Umbilical cord (tissue), 2 donors: ENCODE measurements at places on chromosomes 16 and 17. TPM values are rescaled to one million over a fixed set of nuclear protein-coding genes. Genes with fewer than 3 reads are reported as not detected.

The KRT27 gene
- total RNA-seq = not detected

The TP53TG3C gene
- total RNA-seq = not detected

The HASPIN gene
- 0.48 TPM for total RNA-seq

The LPCAT2 gene
- total RNA-seq = 47.7 TPM

The TMC5 gene
- total RNA-seq = 0.96 TPM

The KRT12 gene
- total RNA-seq = 4.6 TPM

The SLC47A1 gene
- 0.48 TPM for total RNA-seq

The TSPAN10 gene
- 0.96 TPM for total RNA-seq

The UMOD gene
- 2.6 TPM for total RNA-seq

The HOXB13 gene
- 0.72 TPM for total RNA-seq

The MAF gene
- 33.2 TPM for total RNA-seq

The KRT25 gene
- not detected for total RNA-seq

The GLP2R gene
- 3.9 TPM for total RNA-seq

The CSH1 gene
- total RNA-seq = 0.72 TPM

DNA sequence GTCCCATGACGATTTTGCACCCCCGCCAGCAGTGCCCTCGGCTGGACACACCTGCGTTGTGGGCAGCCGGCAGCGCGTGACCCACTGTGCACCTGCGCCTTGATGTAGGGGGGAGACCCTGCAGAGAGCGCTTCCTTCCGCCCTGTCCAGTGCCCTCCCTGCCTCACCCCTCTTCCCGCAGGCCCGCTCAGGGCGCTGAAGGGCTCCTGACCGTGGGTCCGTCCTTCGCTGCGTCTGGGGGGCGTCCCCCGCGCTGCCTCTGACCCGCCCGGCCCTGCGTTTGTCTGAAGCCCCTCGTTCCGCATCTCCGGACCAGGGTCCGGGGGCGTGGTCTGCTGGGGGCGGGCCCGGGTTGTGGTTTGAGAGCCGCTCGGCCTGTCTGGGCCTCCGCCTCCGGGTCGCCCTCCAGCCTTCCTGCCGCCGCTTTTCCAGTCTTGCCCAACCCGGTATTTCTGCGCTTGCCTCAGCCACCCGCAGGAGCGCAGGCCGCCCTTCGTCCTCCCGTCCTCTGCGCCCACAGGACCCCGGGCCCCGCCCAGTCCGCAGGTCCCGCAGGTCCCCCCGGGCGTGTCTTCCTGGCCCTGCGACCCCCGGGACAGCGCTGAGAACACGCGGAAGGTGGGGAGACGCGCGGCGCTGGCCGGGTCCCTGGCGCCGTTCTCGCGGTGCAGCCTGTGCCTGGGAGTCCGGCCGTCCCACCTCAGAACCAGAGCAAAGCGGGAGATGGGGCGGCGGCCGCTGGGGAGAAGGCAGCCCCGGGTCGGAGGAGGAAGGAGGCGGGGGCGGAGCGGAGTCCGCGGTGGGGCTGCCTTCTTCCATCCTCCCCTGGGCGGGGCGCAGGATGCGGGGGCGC lies 4.0 kb upstream of the IL17C start:
- peak; percentile 54 for DNase-seq

- DNase-seq = no peak
Observed at GRCh38 chr17:76438906-76439305, 14.0 kb downstream of the UBE2O start.

- DNase-seq = no peak
Observed at GRCh38 chr16:68866933-68867332, 23.6 kb downstream of the TANGO6 start.

- no peak for DNase-seq
Observed at GRCh38 chr16:22320572-22321339, 23.5 kb downstream of the POLR3E start.

DNA sequence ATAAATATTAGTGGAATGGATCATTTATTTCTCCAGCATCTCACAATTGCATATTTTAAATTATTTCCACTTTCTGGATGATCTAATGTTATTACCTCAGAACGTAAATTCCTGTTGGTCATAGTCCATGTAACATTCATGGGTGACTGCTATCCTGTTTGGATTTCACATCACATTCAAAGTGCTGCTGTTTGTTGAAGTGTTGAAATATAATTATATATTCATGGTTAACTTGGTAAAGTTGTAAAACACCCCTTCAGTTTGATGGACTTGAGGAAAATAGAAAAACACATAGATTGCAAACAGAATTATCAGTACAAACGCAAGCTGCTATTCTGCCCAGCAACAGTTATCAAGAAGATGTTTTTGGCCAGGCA lies 59.6 kb downstream of the TANGO6 start:
- DNase-seq = no peak

GRCh38 chr17:32298721-32299579 lies 33.3 kb downstream of the RHBDL3 start:
- peak; percentile 23 for DNase-seq

- DNase-seq = no peak
Observed at GRCh38 chr17:56502120-56502654, 91.3 kb upstream of the NOG start.

DNA sequence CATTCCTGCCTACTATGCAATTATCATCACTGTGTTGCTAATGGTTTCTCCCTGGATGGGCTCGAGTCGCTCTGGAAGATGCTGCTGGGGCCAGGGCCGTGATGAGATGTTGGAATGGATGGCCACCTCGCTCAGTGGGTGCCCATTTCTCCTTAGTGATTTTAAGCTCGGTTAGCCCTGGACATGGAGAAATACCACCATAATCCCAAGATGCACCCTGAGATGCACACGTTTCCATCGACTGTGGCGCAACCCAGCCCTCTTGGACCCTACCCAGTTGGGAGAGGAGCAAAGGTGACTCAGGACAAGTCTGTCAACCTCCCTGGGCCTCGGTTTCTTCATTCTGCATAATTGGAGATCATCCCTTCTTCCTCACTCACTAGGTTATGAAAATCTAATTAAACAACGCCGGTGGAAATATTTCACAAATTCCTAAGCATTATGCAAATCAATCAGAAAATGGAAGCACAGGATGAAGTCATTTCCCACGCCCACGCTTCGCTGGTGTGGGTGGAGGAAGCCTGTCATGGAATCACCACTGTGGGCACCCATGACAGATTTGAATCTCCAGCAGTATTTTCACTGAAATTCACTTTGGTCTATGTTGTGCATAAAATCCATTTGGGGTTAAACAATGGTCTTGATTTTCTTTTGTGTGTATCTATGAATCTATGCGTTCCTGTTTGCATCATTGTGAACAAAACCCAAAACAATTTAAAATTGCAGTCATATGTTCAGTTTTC lies 195.2 kb downstream of the AXIN2 start:
- no peak for DNase-seq

GRCh38 chr17:79399610-79400144 lies 211.2 kb downstream of the RBFOX3 start:
- no peak for DNase-seq

GRCh38 chr17:74499992-74500391 lies 31.3 kb downstream of the CD300LB start:
- no peak for DNase-seq

- DNase-seq = no peak
Observed at GRCh38 chr16:84137287-84137686, 7.7 kb downstream of the HSDL1 start.

DNA sequence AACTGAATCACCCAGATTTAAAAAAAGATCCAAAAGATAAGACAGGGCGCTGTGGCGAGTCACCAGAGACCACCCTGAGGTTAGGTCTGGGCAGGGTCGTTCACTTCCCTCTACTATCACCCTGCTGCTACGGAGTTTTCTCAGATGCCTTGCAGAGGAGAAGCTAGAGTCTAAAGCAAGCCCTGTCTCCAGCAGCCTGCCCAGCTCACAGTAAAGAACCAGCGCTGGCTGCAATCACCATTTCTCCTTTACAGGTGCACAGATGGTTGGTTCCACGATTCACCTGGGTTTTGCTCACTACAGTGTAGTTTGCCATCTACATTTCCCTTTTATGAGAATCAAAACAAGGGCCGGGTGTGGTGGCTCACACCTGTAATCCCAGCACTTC lies 71.3 kb downstream of the SRCIN1 start:
- DNase-seq = no peak

DNA sequence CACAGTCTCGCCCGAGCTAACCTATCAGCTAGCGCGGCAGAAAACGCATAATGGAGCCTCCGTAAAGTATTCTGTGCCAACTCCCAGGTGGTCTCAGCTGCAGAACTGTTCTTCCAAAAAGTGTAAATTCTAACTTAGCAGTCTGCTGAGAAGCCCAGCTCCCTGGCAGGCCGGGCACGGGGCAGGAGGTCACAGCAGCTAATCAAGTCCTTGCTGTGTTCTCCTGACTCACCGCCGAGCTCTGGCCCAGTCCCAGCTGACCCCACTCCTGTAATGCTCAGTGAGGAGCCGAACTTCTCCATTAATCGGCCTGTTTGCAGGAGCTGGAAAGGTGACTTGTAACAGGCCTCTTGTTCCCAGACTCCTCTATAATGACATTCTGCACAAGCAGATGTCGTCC lies 193.3 kb downstream of the IRX3 start:
- no peak for DNase-seq

- DNase-seq = no peak
Observed at GRCh38 chr17:67532326-67532871, 155.3 kb downstream of the PITPNC1 start.

DNA sequence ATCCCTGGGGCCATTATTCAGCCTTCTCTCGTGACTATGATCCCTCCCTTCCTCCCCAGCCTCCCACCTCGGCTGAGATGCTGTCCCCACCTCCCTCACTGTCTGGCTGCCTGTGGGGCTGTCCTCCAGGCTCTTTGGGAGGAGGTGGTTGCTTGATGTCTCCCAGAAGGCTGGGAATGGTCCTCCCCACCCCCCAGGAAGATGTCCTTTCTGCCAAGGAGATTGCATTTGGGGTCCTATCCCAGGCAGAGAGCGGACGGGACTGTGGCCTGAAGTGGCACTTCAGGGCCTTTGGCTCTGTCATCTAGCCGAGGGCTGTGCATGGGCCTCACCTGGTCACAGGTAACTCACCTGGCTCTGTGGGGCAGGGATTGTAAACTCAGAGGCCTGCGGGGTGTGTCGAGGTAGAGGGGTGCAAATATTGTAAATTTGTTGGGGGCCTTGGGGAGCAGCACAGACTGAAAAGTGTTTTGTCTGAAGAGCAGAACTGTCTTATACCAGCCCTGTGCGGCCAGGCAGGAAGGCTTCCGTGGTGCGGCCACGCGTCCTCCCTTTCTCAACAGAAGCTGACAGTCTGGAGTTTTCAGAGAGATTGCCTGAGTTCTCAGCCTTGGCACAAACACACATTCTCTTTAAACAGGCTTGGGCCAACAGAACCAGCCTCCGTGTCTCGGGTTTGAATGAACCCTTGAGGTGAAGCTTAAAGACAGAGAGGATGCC lies 177.9 kb downstream of the SEC14L1 start:
- peak; percentile 54 for DNase-seq

- DNase-seq = peak; percentile 77
Observed at GRCh38 chr17:10295728-10296343, 77.0 kb downstream of the MYH13 start.

DNA sequence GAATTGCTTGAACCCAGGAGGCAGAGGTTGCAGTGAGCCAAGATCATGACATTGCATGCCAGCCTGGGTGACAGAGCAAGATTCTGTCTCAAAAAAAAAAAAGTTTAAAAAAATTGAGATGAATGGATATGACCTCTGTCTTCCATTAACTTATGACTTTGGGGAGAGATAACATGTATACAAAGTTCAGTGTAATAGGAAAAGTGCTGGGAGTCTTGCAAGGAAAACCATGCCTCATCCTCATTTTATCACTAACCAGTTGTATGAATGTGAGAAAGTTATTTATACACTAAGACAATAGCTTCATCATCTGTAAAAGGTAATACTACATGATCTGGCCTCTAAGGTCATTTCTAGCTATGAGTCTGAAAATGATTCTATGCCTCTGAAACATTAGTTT lies 10.2 kb upstream of the WSB1 start:
- no peak for DNase-seq

- DNase-seq = no peak
Observed at GRCh38 chr17:76441686-76442340, 11.1 kb downstream of the UBE2O start.

DNA sequence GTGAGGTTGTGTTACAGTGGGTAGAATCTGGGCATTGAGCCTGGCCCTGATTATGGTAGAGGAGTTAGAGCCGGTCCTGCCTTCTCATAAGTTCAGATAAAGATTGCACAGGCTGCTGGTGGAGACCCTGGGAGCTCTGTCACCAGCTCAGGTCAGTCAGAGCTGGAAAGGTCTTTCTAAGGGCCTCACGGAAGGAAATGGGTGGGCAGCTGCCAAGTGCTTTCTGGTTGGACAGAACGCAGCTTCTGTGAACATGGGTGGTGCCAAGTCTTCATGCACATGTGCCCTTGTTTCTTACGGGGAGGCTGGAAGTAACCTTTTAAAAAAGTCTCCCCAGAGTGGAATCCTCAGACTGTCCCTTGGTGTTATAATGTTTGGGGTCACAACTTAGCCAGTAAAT lies 14.9 kb downstream of the ALKBH5 start:
- DNase-seq = no peak

- no peak for DNase-seq
Observed at GRCh38 chr17:76253841-76254240, 11.3 kb upstream of the UBALD2 start.

GRCh38 chr17:56887552-56888467 lies 26.0 kb downstream of the TRIM25 start:
- DNase-seq = no peak

DNA sequence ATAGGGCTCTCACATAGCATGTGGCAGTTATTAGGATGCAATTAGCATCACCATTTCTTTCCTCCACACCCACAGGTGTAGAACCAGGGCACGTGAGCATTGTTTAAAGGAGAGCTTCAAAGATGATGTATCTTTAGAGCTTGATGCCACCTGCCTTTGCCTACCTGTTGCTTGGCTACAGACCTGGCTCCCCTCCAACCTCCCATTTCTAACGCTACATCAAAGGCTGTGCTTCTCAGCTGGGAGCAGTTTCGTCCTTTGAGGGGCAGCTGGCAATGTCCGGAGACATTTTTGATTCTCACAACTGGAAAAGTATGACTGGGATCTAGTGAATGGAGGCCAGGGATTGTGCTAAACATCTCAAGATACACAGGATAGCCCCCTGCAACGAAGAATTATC lies 78.5 kb upstream of the CLEC3A start:
- no peak for DNase-seq

- peak; percentile 5 for DNase-seq
Observed at GRCh38 chr16:74868501-74868900, 93.9 kb upstream of the FA2H start.

- DNase-seq = no peak
Observed at GRCh38 chr16:9259914-9260608, 168.6 kb downstream of the HAPSTR1 start.

GRCh38 chr16:87353613-87354012 lies 30.0 kb downstream of the FBXO31 start:
- DNase-seq = no peak

GRCh38 chr17:50182783-50183420 lies 17.1 kb downstream of the SGCA start:
- peak; percentile 86 for DNase-seq

GRCh38 chr17:30299000-30299399 lies 7.3 kb upstream of the BLMH start:
- DNase-seq = no peak

DNA sequence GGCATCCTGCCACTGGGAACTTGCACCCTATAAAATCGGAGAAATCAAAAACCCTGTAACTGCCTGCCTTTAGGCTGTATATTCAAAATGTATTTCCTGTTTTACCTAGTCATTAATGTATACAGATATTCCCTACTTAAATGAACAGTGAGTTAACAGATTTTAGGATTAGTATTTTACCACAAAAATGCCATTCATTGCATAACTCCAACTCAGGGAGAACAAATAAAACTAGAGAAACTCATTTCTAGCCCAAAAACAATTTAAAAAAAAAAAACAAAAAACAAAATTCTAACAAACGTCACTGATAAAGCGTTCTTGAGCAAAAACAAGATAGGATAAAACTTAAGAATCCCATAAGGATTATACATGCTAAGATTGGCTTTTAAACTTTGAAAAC lies 3.7 kb upstream of the DHX33 start:
- DNase-seq = no peak

- no peak for DNase-seq
Observed at GRCh38 chr17:82491533-82491932, 28.0 kb upstream of the FOXK2 start.
